CD4-positive, alpha-beta T cell treated with Interleukin-10 for 1 hour (primary cell): ENCODE measurements at places on chromosomes 2 and 18.

DNA sequence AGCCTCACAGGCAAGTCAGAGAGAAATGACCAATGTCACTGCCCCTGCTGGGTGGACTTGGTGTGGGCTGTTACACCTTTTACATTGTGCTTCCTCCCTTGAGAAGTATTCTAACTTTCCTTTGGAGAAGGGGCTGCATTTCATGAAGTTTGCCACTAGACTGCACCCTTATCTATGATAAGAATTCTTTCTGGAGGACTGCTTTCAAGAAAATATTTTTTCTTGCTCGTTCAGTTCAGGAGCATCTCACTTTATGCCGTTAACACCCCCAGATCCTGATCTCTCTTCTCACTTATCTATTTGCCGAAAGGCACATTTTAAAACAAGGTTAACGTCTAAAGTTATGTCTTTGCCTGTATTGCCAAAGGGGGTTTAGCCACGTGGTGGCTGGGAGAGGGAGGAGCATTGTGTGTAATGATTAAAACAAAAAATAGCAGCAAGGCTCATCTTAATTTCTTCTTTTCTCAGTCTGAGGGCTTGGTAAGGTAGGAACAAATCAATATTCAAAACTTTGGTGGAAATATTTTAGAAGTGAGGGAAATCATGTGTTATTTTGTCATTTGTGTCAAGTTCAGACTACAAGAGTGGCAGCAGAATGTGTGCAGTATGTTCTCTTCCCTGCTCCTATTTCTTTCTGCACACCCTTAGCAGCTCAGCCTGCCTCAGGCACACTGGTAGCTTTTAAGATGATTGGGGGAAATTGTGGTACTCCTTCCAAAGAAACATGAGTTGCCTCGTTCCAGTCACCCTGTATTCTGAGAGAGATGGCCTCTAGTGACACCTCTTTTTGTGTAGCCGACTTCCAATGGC lies 1.6 kb upstream of the IGFBP5 start:
- DNase-seq = no peak

DNA sequence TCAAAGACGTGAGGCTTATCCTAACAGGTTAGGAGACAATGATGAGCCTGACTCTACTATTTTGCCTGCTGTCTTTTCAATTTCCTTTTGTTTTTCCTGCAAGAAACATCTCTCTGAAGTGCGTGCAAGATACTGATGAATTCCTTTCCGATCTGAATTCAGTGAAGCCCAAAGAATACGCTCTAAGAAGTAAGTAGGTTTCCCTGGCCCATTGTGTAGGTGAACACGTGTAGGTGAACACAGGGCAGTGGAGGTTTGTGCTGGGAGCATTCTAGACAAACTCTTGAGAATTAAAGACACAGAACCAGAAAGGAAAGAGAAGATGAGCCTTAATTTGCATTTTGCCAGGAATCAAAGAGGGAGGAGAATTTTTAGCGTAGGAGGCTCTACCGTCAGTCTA lies 132.0 kb downstream of the ZNF532 start:
- DNase-seq = no peak

DNA sequence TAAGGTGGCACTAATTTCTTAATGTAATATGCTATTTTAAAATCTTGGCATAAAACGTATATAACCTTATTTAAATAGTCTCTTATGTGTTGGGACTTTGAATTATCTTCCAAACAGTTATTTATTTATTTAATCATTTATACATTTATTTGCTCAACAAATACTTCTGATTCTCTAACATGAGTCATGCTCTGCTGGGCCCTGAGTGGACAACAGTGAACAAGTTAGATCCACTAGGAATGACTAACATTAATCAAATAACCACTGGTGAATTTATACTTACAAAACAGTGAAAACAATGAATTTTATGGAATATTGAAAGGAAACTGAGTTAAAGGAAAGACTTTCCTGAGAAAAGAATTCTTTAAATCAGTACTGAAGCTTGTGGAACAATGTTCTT lies 1257.2 kb upstream of the CHAC2 start:
- DNase-seq = no peak

DNA sequence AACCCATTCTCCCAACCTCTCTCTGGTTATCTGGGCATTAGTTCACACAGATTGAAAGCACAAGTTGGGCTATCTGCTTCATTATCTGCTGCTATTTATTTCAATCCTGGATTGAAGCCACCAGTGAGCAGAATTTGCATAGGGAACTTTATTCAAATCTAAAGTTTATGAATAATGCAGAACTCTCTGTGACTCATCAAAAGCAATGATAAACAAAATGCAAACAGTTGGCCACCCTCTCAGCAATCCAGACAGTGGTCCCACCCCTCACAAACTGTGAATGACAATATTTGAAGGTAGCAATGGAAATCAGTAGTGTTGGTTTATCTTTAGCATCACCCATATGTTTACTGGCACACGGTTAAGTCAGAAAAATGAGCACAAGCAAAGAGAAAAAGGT lies 106.8 kb upstream of the TMEM178A start:
- DNase-seq = no peak

GRCh38 chr2:109685453-109685852 lies 71.3 kb downstream of the SOWAHC start:
- DNase-seq = no peak

DNA sequence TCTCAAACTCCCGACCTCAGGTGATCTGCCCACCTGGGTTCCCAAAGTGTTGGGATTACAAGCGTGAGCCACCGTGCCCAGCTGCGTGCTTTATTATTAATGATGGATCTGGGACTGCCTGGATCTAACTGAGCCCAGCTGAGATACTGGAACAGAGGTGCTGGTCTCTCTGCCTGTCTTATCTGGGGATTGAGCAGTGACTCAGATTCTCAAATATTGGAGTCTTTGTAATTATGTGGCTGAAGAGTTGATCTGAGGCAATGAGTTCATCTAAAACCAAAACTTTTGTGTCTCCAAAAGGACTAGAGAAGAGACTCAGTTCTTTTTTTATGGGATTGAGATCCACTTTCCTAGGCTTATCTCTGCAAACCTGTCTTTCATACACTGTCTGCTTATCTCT lies 16.3 kb downstream of the PLEKHB2 start:
- no peak for DNase-seq

DNA sequence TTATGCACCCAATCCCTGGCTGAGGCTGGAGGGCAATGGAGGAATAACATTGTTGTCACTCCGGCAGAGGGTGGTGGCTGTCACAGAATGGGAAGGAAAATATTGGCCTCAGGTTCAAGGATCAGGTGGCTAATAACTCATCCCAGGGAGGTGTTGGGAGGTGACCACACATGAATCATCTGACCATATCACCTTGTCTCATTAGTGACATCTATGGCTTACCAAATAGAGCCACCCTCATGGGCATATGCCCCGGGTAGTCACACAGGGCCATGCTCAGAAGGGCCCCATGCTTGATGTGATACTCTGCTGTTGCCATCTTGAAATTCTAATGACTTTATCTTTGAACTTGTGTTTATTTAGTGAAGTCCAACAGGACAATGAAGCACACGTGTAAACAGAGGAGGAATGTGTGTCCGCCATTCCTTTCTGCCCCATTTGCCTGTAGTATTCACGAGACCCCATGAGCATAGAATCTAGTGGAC lies 27.5 kb upstream of the HK2 start:
- DNase-seq = no peak

GRCh38 chr18:58545338-58546296 lies 83.3 kb downstream of the ALPK2 start:
- no peak for DNase-seq

DNA sequence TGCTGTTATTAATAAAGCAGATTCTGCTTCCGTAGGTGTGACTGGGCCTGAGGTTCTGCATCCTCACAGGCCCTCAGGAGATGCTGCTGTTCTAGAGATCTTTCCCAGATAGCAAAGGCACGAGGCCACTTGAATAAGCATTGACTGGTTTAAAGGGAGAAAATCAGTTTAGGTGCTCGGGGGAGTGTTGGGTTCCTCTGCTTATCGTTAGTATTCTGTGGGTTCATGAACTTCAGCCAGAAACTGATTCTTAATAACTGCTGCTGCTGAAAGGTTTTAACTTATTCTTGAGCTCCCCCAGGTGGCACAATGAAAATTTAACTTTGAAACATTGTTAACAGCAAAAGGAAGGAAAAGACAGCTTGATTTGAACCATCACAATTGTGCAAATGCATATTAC lies 56.9 kb downstream of the ITGA6 start:
- DNase-seq = peak; percentile 54

DNA sequence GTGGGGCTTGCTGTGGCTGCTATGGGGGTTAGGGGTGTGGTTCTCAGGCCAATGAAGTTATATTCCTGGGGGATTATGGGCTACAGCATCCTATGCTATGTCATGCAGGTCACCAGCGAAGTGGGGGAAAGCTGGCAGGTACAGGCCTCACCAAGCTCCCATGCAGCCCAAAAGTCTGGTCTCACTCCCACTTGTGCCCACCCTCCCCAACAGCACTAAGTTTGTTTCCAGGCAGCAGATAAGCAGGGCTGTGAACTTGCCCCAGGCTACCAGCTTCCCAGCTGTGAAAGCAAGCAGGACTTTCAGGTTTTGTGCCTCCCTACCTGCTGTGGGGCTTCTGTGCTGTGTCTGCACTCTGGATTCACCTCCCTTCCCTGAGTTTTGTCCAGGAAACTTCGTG lies 469.7 kb downstream of the CPS1 start:
- DNase-seq = no peak

GRCh38 chr2:69222953-69223658 lies 163.9 kb downstream of the GFPT1 start:
- no peak for DNase-seq

GRCh38 chr2:96661324-96661723 lies 18.8 kb downstream of the FER1L5 start:
- no peak for DNase-seq
